CD4-positive, alpha-beta memory T cell (primary cell): ENCODE measurements at places on chromosomes 12 and 14.

GRCh38 chr12:3964439-3964838, 91.2 kb upstream of the PARP11 start:
- no peak for DNase-seq

- DNase-seq: no peak
These were observed 15.7 kb downstream of the SMCO2 start for GRCh38 chr12:27462151-27462694.

DNA sequence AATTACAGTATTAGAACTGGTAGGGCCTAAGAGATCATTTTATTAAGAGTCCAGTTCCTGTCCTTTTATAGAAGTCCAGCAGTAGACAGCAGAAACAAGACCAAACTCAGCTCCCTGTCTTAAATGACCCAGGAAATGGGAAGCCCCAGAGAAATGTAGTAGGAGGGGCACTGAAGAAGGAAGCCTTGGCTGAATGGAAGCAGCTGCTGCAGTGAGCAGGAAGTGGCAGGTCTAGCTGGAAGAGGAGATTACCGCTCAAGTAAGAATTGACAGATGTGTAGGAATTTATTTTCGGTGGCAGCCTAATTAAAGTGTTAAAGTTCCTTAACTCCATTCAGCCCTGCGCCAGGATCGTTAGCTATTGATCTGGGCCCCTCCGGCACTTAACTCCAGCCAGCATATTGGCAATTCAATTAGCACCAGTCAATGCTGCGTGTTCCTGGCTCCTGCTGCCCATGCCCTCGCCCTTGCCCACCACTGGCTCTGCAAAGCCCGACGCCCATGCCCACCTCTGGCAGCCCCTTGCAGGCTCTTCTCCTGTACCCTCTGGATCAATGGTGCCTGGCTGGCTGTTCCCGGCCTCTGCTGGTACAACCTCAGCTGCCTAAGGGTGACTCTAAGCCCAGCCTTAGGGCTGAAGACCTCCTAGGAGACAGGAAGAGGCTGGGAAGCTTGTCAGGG, 21.1 kb downstream of the ZFHX2 start:
- no peak for DNase-seq

- DNase-seq: no peak
These were observed 30.4 kb upstream of the P2RX7 start for GRCh38 chr12:121102307-121102706.

DNA sequence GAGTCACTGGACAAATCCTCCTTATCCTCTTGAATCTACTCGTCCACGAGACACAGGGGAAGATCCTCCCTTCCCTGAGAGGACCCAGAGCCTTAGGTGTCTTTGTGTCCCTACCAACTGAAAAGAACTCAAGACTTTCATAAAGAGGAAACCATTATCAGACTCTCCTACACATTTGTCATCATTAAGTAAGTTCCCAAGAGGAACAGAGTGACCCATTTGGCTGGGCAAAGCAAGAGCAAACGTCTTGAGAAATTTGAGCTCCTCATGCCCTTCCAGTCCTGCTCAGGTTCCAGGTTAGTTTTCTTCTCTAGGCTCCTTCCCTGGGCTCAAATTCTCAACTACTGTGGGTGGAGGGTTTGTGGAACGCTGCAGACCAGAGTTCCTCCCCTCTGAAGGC, 5.7 kb downstream of the MLF2 start:
- DNase-seq: no peak

DNA sequence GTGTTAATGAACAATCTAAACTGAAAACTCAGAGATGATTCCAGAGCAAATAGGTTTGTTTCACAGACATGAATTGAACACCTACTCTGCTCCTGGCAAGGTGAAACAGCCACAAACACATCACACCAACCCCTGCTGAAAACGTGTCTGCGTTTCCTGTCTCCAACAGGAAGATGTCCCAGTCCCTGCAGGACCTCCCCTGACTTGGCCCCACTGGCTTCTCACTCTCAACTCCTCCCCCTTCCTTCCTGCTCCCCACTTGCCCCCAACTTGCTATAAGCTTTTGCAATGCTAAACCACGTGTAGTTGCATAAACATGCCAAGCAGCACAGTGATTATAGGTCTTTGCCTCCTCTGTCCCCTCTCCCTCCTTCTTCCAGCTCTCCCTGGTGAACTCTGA, 567.6 kb downstream of the BCL11B start:
- DNase-seq: peak; percentile 42

DNA sequence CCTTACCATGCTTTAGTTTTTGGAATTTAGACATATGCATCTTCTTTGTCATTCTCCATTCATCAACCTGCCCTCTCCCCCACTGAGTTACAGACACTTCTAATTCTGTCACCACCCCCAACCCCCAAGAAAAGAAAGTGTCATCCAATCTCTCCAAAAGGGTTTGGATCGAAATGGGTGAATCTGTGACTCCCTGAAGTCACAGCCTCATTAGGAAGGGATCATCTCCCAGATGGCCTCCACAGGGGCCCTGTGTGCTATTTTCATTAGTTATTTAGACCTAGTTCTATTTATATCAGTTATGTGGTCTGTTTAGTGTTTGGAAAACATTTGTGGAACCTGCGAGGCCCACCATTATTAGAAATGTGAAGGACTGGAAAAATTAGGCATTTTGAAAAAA, 191.0 kb upstream of the ATP2B1 start:
- no peak for DNase-seq

DNA sequence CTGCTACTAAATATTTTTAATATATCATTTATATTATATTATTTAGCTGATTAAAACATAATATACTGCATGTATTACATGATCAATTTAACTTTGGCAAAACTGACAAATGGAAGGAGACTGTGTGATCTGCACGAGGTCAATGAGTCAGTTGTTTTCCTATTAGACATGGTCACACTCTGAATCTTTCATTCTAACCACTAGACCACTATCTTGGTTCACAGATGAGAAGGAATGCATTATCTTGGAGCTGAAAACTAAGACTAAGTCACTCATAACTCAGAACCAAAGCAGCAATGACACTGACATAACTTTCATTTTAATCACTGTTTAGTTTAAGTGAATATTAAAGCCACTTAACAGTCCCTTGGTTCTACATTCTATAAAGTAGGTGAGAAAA, 37.4 kb downstream of the GNPTAB start:
- DNase-seq: no peak

DNA sequence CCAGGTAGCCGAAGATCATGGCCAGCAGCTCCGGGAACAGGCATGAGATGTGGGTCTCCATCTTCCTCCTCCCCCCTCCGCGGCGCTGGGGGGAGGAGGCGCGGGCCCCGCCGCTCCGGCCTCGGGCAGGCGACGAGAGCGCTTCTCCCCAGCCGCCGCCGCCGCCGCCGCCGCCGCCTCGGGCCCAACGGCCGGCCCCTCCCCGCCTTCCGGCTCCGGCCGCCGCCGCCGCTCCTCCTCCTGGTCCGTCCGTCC, 448 bp downstream of the FBXL14 start:
- DNase-seq: no peak

GRCh38 chr12:69129017-69129416, 110.4 kb upstream of the CPSF6 start:
- DNase-seq: no peak

DNA sequence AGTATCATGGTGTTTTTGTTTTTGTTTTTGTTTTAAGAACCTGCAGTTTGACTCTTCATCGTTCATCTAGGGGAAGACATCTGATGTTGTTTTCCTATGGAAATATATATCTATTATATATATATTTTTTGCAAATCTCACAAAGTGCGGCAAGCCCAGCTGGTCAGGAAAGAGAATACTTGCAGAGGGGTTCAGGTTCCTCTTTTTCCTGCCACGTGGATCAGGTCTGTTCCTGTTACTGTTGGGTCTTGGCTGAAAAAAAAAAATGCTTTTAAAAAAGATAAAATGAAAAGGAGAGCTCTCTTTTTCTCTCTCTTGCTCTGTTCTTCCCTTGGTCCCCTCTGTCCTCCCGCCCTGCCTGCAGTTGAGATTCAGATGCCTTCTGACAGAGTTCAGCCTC, 179.4 kb upstream of the BCL2L14 start:
- no peak for DNase-seq

DNA sequence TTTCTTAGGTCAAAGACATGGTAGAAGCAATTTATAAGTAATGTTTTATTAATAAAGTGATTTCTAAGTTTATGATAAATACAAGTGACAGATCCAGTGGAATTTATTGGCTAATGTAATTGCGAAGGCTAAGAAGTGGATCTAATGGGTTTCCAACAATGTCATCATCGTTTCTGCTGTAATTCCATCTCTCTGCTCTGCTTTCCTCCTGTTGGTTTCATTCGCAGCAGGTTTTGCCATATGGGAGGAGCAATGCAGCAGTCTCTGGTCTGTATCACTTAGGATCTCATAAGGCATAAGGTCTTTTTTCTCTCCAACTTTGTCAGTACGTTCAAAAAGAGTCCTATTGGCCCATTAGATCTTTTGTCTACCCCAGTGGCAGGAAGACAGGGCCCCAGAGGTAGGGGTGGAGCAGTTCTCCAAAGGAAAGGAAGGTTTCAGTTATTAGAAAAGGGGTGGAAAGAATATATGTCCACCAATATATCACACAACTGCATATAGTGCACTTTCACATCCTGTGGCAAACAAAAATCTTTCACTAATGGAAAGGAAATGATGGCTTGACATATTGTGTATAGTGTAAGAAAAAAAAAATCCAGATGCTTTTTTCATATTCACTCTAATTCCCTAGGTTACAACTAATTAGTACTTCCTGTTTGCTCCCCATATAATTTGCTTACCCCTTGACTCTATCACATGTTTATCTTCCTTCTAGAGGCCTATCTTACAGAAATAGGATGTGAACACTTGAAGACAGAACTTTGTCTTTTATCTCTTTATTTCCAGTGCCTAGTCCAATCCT, 451.3 kb downstream of the ZFP36L1 start:
- DNase-seq: no peak

DNA sequence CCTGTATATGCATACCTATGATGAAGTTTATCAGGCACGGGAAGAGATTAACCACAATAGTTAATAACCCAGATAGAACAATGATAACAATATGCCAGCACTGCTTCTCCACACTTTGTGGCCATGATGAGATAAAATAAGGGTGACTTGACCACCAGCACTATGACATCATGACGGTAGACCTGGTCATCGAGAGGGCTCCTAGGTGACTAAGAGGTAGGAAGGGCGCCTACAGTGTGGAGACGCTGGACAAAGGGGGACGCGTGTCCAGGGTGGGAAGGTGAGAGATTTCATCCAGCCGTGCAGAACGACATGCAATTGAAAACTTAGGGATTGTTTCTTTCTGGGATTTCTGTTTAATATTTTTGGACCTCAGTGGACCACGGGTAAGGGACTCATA, 221.8 kb upstream of the RTL1 start:
- DNase-seq: no peak

- DNase-seq: no peak
These were observed 29.4 kb upstream of the OXA1L start for GRCh38 chr14:22737052-22737451.

DNA sequence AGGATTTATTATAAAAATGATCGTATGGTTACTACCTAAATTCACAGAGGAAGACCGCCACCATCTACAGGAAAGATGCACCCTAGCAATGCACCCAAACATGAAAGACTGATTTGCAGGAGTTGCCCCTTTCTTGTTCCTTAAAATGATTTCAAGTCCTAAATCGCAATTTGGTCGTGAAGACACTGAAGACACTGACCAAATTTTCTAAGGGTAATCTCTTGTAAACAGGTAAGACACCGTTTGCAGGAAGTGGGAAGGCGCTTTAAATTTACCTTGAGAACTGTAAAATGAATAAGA, 1.0 kb downstream of the SOS2 start:
- DNase-seq: no peak

- no peak for DNase-seq
These were observed 18.3 kb downstream of the PLEK2 start for GRCh38 chr14:67393689-67394088.

DNA sequence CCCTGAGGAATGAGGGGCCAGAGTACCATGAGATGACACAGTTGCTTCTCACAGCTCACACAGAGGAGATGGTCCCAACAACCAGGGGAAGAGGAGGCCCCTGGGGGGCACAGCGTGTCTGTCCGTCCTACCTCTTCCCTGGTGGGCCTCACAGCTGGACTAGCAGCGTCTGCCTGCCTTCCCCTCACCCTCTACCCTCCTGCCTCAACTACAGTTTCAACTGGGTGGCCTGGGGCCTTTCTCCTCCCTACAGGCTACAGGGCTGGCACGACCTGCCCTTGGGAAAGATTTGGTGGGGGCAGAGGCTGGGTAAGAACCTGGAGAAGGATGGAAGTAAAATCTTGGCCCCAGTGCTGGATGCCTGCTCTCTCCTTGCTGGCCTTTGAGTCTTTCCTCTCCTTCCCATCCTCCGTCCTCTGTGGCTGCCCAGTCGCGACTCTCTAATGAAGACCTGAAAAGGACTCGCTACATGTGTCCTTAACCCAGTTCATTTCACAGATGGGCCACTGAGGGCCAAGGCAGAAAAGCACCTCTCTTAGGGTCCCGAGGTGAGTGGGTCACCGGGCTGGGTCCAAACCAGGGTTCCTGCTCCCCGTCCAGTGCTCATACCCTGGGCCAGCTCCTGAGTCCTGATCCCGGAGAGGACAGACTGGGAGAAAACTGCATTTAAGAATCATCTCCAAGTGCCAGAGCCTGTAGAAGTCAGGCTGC, 232.5 kb downstream of the BCL11B start:
- DNase-seq: no peak

DNA sequence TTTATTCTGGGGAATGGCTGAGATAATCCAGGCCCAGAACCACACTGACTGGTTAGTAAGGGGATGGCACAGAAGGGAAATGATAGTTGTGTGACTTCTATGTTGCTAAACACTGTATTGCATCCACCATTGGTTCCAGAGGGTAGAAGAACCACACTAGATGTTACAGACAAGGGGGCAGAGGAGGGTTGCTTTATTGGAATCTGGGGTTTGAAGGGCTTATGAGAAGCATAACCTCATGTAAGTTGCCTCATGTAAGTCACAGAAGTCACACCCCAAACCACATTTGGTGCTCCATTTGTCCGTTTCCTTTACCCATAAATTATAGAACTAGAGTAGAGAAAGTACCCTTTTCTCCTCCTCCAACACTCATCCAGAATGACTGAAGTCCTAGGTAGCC, 5.5 kb upstream of the PSMA6 start:
- DNase-seq: no peak

GRCh38 chr12:2332947-2333346, 280.2 kb downstream of the CACNA1C start:
- DNase-seq: no peak

- no peak for DNase-seq
These were observed 71.9 kb upstream of the DDX11 start for GRCh38 chr12:31001581-31002360.

GRCh38 chr12:42385326-42385841, 59.4 kb downstream of the PPHLN1 start:
- DNase-seq: no peak

- DNase-seq: no peak
These were observed 103.5 kb downstream of the SYNE2 start for GRCh38 chr14:63956326-63956725.

DNA sequence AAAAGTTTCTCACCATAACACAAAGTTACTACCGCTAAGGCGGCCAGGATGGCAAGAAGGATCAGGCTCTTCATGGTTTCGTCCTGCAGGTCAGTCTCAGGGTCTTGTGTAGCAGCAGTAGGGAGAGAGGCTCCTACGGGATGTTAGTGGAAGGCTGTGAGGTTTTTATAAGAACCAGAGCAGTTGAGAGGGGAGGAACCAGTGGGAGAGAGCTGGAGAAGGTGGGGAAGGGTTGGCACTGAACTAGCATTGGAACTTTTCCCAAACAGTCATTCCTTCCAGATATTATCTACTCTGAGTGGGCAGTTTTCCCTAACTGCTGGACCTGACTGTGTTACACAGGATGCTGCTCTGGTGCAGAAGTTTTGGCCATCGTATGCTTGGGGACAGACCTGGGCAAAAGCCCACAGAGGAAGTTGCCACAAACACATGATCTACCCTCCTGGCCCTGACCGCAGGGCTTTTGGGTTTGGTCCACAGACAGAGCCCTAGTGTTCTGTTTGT, at the start of gene MGP:
Gene MGP (minus strand): TSS at position 137 of the 504 bp plus-strand sequence. CDS start 63 bp downstream, at position 74.
- no peak for DNase-seq
